ENCODE measurements at places on chromosomes 7 and 10.

DNA sequence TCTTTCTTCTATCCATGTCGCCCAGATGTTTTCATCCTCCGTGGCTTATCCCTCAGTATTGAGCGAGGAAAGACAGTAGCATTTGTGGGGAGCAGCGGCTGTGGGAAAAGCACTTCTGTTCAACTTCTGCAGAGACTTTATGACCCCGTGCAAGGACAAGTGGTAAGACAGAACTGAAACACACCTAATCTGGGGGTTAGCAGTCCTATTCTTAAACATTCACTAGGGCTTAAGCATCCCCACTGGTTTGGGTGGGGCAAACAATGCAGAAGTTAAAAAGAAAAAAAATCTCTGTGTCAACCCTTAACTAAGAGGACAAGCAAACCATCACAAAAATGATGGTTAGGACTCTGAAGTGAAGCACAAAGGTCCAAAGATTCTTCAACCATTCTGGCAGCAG is 43.8 kb downstream of the SP8 start:
- DNase-seq, result no peak

GRCh38 chr10:72164617-72165016 is 51.2 kb upstream of the ANAPC16 start:
- DNase-seq, result peak; percentile 25

- no peak for DNase-seq
Observed at GRCh38 chr7:148104924-148105323, 485.6 kb upstream of the C7orf33 start.

- DNase-seq, result no peak
Observed at GRCh38 chr10:42950606-42951485, 126.0 kb upstream of the RET start.

DNA sequence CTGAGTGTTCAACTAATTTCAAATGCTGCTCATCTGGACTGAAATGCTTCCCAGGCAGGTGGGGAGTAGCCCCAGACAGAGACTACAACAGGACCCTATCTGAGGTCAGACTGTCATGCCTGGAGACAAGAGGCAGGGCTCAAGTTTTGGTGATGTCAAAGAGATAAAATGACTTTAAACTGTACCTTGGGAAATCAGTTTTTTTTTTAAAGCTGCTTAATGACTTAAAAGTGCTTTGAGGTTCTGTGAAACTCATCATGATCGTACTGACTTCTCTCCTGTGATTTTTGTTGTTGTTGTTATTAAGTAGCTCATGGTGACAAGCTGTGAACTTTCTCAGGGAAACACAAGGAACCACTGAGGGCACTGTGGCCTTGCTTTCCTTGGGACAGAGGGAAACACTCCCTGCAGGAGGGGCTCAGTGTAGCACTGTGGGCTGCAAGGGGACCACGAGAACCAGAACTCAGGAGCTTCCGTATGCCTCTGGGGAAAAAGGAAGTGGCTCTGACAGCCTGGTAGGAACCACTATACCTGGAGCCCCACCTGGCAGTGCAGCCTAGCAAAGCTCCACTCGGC is 9.5 kb downstream of the HIPK2 start:
- DNase-seq, result no peak

- peak; percentile 5 for DNase-seq
Observed at GRCh38 chr10:97991871-97992270, 38.5 kb downstream of the CRTAC1 start.

- DNase-seq, result no peak
Observed at GRCh38 chr10:44552726-44553125, 167.8 kb upstream of the CXCL12 start.

DNA sequence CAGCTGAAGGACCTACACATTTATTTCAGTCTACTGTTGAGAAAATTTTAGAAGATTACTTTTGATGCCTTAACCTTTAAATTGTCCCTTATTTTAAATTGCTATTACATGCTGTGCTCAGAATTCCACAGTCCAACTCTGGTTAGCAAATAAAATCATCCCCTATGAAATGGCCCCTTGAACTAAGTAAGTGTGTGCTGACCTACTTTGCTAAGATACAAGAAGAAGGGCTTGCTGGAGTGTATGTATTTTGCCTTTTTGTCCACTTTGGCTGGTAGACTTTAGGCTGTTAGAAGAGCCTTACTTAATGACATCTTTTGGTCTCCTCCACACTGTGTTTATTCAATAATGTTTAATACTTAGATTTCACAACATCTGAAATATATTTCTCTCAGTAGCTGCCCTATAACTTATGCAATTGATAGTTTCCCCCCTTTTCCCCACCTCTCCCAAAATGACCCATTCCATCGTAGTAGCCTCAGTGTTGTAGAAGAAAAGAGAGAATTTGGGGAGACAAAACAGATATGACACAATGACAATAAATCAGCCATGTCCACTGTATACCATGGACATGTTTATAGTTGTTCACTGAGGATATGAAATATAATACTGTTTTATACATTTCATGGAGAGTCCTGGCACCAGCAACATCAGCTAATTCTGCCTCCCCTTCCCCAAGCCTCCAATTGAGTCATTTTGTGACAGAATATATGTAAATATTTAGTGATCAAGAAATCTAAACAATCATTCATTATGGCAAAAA is 107.8 kb upstream of the ASAH2 start:
- no peak for DNase-seq

DNA sequence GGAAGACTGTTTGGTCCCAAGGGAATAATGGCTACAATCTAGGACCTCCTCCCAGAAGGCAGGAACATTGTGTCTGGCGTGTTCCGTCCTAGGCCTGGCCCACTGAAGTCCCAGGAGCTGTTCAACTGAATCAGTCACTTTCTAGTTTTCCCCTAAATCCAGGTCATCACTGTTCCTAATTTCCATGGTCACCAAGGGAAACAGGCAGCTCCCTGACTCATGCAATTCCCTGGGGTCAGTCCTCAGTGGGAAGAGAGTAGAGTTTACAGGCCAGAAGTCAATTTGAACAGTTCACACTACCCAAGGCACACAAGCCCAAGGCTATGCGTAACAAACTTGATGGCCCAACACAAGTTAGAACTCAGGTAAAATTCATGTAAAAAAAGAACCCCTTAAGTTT is 44.0 kb downstream of the CREB3L2 start:
- peak; percentile 57 for DNase-seq

- no peak for DNase-seq
Observed at GRCh38 chr10:13051126-13051694, 48.8 kb upstream of the OPTN start.

DNA sequence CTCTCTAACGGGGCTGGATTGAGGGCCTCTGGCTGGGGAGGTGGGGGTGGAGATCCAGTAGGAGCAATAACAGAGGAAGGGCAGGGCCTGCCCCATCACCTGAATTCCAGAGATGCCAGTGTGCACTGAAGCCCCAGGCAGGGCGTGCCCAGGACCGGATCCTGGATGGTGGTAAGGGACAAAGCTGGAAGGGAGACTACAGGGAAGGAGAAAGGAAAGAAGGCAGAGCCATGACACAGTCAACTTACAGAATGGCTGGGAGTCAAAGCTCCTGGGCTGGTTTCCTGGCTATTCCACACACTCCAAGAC is 666 bp downstream of the TMEM139 start:
- no peak for DNase-seq

GRCh38 chr10:13100349-13101294 is 659 bp downstream of the OPTN start:
- no peak for DNase-seq

Data from fibroblast of upper back skin (primary cell).